ENCODE measurements at places on chromosomes 3 and 15. TPM values are rescaled to one million over a fixed set of nuclear protein-coding genes. Genes with fewer than 3 reads are reported as not detected.

DNA sequence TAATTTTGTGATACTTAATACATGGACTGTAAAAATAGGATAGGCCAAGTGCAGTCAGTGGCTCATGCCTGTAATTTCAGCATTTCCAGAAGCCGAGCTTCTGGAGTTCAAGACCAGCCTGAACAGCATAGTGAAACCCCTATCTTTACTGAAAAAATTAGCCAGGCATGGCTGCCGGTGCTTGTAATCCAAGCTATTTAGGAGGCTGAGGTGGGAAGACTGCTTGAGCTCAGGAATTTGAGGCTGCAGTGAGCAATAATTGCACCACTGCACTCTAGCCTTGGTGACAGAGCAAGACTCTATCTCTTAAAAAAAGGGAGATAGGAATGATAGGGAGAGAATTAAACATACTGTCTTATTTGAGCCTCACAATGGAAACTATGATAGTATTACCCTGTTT lies 51.0 kb downstream of the GMPS start:
- DNase-seq, result no peak

- no peak for DNase-seq
These were observed 361.3 kb downstream of the ULK4 start for GRCh38 chr3:41600616-41601015.

DNA sequence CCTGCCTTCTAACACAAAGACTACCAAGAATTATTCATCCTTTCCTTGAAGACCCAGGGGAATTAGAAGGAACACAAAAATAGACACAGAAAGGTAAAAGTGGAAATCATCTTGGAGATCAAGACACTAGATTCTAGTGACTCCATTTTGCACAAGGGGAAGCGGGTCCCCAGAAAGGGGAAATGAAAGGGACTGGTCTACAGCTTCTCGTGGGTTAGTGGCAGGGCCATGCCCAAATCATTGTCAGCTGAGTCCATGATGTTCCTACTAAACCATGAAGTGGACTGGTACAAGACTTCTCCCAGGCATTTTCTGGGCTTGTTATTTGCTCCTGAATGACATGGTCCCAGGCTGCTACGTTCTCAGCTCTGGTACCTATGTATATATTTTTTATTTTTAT lies 230.7 kb upstream of the TPRG1 start:
- DNase-seq, result no peak

- no peak for DNase-seq
These were observed 52.0 kb downstream of the CCR3 start for GRCh38 chr3:46293991-46294833.

GRCh38 chr3:106392915-106393314 lies 524.1 kb upstream of the CBLB start:
- DNase-seq, result no peak

- DNase-seq, result no peak
These were observed 682 bp downstream of the ITPKA start for GRCh38 chr15:41494190-41494921.

- no peak for DNase-seq
These were observed 765 bp upstream of the UBE2E2 start for GRCh38 chr3:23202203-23202920.

DNA sequence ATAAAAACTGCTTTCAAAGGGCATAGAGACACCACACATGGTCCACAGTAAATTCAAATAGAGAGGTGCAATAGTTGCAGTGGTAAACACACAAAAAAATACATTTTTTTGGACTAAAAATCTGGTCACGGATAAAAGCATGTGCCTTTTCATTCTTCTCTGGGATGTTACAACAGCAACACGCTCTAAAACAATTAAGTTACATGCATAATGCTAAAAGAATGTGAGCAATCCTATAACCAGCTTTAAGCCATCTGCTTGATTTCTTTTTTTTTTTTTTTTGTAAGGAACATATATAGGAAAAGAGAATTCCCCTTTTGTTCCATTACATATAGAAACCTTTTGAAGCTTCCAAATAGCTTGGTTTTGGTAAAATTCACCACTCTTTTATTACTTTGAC lies 20.0 kb downstream of the WNT5A start:
- DNase-seq, result no peak

GRCh38 chr3:69250014-69250413 lies 127.6 kb upstream of the LMOD3 start:
- DNase-seq, result no peak

- no peak for DNase-seq
These were observed 228.5 kb upstream of the MME start for GRCh38 chr3:154851644-154852043.

GRCh38 chr3:188202358-188203138 lies 48.6 kb downstream of the LPP start:
- DNase-seq, result no peak

- DNase-seq, result no peak
These were observed 55.9 kb upstream of the ABHD17C start for GRCh38 chr15:80639168-80639555.

DNA sequence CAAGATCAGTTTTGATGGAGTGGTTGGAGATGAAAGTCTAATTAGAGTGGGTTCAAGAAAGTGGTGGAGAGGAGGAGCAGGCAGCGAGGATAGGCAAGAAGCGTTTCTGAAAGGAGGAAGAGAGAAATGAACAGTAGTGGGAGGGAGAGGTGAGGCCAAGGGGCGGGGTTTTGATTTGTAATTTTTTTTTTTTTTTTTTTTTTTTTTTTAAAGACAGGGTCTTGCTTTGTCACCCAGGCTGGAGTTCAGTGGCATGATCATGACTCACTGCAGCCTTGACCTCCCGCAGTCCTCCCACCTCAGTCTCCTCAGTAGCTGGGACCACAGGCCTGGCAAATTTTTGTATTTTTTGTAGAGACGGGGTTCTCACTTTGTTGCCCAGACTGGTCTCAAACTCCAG lies 36.6 kb downstream of the MRAS start:
- no peak for DNase-seq

GPR149 gene
- total RNA-seq, result not detected

CD276 gene
- total RNA-seq, result 67.9 TPM
